Stimulated activated CD8-positive, alpha-beta memory T cell treated with anti-CD3 and anti-CD28 coated beads, Interleukin-4, amount 100 ng/mL, for 1 hour (primary cell): ENCODE measurements at places on chromosomes 7 and 10.

DNA sequence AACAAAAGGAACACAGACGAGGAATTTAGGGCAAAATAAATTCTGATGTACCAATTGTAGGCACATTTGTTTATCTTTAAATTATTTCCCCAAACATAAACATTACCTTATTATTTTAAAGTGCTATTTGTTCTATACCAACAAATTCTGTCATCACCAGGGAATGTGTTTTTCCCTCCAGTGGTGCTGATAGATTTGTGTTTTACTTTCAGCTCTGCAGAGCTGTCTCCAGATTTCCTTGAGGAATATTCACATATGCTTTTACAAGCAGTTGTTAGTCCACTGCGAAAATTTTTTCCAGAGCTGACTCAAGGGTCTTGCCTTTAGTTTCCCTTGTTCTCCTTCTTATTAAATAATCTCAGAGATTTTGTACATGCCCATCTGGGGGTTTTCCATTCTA is 362.8 kb downstream of the PHF14 start:
- DNase-seq = no peak

GRCh38 chr7:42694894-42695507 is 216.9 kb downstream of the C7orf25 start:
- no peak for DNase-seq

DNA sequence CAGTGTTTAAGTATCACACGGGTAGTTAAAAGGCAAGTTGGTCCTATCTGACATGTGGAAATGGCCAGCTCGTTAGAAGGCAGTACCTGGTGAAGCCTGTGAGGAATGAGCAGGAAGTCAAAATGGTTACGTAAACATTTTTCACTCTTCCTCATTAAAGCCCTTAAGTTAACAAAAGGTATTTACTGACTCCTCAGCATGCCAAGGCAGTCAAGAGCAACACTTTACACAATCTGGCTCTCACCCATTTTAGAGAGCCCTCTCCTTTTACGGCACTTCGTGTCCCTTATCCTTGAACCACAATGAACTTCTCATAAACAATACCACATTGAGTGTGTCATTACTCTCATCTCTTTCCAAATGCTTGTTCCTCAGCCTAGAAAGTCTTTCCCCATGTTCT is 11.0 kb upstream of the RSBN1L start:
- no peak for DNase-seq

- DNase-seq = no peak
Observed at GRCh38 chr7:137850571-137850970, 3.8 kb upstream of the DGKI start.

DNA sequence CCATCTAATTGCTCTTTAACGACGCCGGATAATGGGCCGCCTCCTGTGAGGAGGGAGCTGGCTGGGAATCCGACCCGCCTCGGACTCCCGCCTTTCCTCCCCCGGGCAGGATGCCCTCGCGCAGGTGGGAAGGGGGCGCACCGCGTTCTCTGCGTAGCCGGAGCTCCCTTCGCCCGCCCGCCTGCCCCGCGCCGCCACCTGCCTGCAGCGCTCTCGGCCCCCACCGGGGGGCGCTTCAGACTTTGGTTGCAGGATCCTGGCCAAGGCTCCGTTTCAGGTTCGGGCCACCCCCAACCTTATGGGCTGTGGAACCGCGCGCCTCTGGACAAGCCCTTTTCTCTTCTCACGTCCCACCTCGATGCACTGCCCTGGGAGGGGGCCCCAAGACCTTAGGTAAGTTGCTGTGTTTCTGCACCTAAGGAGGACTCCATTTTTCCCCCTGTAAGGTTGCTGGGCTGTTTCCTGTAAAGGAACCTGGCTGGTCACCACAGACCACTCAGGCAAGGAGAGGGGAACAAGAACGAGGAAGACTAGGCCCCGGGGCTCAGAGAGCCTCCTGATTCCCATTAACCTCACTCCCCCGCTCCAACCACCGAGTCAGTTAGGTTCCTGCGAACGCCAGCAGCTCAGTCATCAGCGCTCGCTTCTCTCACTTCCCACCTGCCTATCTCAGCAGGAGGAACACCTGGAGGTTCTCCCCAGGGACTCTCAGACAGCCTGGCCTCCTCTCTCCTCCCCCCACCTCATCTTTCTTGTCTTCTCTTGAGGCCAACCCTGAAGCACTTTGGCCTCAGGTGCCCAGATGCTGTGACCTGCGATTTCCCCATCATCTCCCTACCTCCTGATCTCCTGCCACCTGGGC is 11.3 kb upstream of the KAZALD1 start:
- peak; percentile 51 for DNase-seq

DNA sequence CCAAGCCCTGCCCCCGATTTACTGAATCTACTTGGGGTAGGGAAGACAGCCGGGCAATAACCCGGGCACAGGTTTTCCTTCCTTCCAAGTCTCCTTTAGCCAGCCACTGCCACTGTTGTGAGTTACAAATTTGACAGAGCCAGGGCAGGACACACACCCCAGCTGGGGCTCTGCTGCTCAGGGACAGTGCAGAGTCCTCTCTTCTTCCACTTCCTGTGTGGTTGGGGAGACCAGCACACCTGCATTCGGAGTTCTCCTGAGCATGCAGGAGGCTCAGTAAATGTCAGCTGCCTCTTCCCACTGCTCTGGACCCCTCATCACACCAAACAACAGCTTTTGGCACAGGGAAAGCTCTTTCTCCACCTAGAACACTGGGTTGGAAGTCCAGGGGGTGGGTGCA is 21.3 kb downstream of the CHST15 start:
- DNase-seq = no peak

DNA sequence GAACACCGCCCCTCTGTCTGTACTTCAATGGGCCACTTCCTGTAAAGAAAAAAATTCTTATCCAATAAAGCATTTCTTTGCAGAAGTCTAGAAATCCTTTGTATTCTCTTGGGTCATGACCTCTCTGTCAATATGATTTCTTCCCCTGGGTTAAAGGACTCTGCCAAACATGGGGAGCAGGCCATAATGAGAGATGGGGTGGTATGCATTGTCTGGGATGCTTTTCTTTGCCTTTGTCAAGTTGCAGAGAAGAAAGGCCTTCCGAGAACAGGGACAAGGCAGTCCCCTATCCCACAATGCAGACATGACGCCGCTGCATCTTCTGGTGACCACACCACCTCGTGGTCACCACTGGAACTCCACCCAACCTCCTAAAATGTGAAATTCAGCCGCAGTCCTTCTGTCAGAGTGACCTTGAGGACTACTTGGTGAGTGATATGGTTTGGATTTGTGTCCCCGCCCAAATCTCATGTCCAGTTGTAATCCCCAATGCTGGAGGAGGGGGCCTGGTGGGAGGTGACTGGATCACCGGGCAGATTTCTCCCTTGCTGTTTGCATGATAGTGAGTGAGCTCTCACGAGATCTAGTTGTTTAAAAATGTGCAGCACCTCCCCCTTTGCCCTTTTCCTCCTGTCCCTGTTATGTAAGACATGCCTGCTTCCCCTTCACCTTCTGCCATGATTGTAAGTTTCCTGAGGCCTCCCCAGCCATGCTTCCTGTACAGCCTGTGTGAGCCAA is 15.2 kb upstream of the FRMPD2 start:
- no peak for DNase-seq

GRCh38 chr7:74452748-74453321 is 871 bp upstream of the GTF2IRD1 start:
- no peak for DNase-seq

DNA sequence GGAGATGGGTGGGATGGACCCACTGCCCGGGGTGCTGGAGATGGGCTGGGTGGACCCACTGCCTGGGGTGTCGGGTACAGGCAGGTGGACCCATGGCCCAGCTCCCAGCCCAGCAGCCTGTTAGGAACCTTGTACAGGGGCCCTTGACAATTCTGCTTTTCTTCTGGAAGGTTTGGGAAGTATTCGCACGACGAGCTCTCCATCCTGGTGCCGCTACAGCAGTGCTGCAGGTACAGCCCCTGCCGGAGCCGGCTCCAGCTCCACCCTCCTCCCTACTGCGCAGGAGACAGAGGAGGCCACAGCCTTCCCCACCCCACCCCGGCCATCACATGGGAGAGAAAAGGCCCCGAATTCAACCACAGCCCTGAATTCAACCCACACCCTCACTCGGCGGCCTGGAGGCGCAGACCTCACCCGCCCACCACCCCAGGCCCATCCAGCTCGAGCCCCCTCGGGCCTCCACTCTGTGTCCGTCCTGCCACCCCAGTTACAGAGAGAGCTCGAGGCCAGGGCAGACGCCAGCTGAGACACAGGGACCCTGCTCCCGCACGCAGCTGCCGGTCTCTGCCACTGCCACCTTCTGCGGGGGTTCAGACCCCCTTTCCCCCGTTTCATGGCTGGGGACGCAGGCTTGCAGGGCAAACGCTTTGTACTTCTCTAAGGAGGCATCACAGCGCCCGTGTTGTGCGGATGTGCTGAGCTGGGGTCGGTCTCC is 31.3 kb upstream of the FOXL3 start:
- DNase-seq = no peak

- no peak for DNase-seq
Observed at GRCh38 chr7:128879461-128879938, 16.8 kb downstream of the ATP6V1F start.

DNA sequence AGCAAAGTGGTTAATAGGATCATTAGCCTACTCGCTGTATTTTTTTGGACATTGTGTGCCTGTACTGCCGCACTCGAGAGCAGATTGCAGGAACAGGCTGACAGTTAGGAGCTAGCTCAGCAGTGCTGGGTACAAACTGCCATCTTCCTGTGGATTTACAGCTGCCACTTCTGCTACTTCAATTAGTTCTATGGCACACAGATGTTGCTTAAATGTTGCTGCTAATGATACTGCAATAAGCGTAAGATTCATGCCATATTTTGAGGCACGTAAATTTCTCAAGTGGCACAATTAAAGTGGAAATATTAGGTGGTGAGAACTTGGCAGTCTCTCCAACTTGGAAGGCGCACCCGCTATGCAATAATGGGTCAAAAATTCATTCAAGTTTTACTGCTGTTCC is 171.9 kb downstream of the EBF3 start:
- DNase-seq = no peak

- DNase-seq = no peak
Observed at GRCh38 chr10:1203704-1204103, 147.5 kb downstream of the WDR37 start.

- DNase-seq = peak; percentile 15
Observed at GRCh38 chr10:123007558-123008354, 839 bp downstream of the IKZF5 start.

DNA sequence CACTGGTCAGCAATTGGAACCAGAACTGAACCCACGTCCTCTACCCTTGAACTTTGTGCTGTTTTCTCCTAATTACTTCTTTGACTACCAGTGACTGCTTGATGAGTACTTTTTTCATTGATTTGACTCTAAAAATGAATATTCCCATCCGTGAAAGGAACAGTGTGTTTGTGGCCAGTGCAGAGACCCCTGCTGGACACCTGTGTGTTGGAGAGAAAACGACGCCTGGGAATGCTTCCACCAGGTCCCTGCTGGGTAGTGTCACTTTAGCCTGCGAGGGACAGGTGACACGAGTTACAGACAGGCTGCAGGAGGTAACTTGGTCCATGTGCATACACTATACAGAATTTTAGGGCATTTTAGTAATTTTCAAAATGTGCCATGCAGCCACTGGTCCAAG is 6.8 kb upstream of the GJD4 start:
- no peak for DNase-seq

DNA sequence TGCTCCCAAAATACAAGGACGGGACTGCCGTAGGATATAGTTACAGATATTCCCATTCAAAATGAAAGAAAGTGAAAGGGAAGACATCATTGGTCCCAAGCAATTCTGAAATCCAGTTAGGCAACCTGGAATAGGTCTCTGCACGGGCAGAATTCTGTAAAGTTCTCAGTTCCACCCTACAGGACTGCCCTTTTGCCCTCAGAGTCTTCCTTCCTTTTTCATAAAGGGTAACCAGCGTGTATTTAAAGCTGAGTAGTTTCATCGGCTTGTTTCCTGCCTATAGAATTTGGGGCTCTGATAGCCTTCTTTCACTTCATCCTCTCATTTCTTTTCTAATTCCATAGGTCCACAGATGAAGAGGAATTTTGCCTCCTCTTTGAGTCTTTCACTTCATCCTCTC is 20.0 kb downstream of the COPG2 start:
- no peak for DNase-seq

DNA sequence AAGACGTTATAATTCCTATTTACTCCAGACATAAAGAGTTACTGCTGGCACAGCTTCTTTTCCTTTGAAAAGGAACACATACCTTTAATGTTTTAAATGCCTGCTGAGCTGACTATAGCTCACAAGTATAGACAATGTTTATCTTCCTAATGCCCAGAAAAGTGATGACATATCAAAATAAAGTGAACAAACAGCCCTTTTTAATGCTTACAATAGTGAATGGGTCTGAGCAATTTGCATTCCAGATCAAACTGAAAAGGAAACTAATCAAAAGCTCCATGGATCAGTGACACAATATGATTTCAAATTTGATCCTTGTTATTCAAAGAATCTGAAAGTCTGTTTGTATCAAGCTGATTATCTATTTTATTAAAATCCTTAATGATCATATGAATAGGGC is 233.6 kb upstream of the SEMA3E start:
- no peak for DNase-seq

GRCh38 chr7:318878-319661 is 29.1 kb downstream of the FOXL3 start:
- DNase-seq = no peak

DNA sequence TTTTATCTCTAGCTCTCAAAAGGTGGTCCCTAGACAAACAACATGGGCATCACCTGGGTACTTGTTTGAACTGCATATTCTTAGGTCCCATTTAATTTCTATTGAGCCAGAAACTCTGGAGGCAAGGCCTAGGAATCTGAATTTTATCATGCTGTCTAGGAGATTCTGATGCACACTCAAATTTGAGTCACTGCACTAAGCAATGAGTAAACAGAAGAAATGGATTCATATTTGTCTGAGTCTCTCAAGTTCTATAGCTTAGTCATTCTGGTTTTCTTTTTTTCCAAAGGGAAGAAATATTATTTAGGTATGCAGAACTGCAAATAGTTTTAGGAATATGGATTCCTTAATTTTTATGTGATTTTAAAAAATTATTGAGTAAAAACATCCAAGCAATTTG is 185.5 kb downstream of the SEMA3A start:
- DNase-seq = no peak

- no peak for DNase-seq
Observed at GRCh38 chr10:11863353-11864109, 40.4 kb downstream of the PROSER2 start.

- no peak for DNase-seq
Observed at GRCh38 chr7:221978-222715, 29.8 kb downstream of the FAM20C start.
